ENCODE measurements at places on chromosomes 2 and 18.

GRCh38 chr2:64595397-64596176 is 58.1 kb downstream of the SERTAD2 start:
- no peak for DNase-seq

DNA sequence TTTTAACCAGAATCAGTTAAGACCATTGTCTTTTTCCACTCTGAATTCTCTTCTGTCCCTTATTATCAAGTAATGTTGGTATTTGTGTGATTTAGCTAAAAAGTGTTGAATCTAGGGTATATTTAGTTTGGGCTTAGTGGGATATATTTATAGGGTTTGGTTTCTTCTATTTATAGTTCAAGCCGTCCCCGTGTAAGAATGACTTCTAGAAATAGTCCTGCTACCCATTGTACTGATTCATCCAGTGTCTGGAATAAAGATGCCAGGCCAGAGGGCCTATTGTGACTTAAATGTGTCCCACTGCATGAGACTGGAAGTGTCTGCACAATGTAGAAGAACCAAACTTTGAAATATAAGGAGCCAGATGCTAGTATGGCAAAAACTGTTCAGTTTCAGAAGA is 364.8 kb downstream of the TNS1 start:
- DNase-seq: no peak

DNA sequence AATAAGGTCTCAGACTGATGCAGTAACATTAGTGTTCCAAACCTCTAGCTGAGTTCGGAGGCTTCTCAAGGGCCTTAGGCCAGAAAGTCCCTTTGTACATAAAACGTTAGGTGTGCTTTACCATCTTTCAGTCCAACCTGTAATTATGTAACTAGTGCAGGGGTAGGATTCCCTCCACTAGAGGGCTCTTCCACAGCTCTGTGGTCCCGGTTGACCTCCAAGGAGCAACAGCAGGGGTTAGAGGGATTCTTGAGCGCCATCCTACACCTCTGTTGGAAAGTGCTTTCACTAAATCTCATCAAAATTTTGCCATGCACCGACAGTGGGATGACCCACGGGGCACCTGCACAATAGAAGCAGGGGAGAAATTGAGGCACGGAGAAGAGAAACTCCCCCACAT is 155.8 kb upstream of the LRP1B start:
- no peak for DNase-seq

DNA sequence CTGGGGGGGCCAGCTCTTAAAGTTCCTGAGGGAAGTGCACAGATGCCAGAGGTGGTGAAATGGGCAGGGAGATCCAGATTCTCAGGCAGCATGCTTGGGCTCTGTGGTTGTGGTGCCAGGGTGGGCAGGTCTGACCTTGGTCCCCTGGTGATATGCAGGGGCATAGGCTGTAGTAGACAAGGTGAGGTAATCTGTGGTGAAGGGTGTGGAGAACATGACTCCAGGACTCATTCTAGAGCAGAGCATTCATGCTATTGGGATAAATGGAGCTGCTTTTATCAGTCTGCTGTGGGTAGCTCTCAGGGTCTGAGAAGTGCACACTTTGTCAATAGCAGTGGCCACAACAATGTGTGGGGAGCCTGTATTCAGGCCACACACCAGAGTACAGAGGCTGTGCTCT is 16.9 kb downstream of the ACVR1C start:
- no peak for DNase-seq

DNA sequence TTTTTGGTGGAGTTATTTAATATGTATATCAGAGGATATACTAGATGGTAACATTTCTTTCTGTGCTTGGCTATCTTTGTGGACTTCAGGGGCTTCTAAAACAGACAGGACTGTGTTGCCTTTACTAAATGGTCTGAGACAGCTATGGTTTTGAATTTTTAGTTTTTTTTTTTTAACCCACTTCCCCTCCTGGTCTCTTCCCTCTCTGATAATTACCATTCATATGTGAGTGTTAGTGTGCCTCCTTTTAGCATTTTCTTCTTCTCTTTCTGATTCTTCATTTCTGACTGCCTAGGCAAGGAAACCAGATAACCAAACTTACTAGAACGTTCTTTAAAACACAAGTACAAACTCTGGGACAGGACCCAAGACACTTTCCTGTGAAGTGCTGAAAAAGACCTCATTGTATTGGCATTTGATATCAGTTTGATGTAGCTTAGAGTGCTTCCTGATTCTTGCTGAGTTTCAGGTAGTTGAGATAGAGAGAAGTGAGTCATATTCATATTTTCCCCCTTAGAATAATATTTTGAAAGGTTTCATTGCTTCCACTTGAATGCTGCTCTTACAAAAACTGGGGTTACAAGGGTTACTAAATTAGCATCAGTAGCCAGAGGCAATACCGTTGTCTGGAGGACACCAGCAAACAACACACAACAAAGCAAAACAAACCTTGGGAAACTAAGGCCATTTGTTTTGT is 52.7 kb downstream of the SMAD4 start:
- DNase-seq: no peak

DNA sequence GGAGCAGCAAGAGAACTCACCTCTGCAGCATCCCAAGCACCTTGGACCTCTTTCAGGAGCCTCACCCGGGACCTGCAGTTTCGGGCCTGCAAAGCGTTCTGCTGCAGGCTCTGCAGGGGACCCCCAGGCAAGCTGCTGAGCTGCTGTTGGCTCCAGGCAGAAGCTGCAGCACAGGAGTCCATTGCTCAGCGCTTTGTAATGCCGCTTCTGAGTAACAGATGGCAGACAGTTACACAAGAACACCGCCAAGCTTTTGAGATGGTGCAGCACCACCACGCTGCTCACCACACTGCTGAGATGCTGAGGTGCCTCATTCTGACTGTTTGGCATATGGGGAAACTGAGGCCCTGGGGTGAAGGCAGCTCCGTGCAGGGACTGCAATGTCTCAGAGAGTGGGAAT is 1.9 kb upstream of the GALNT14 start:
- DNase-seq: no peak

GRCh38 chr2:10285556-10286198 is 17.0 kb upstream of the HPCAL1 start:
- DNase-seq: no peak

DNA sequence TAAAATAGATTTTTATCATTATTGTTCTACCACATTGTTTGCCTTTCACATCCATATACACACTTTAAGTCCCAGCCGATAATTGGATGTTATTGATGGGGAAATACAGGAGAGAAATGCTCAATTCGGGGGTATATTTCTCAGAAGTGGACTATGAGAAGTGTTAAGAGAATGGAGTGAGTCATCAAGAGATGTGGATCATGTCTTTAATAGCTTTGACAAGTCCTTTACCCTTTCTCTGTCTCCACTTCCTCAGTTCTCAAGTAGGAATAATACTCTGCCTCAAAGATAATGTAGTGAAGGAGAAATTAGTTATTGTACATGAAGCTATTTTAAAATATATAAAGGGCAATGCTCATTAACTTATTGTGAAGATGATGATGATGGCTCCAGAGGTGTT is 1017.6 kb upstream of the PIK3C3 start:
- DNase-seq: no peak

GRCh38 chr2:29295845-29296244 is 180.6 kb downstream of the CLIP4 start:
- DNase-seq: no peak

DNA sequence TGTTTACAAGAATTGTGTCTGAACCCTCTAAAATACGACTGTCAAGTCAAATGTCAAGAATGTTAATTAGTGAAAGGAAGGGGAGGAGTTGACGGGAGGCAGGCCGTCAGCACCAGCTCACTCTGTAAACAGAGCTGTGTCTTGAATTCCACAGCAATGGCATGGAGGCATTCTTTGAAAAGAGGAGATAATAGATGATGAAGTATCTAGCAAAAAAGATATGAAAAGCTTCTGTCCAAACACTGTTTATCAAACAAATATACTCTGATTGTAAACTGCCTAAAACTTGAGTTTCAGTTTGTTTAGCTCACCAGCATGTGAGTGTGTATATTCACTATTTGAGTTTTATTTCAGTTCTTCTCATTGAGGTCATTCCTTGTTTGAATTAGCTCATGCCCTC is 94.7 kb upstream of the CDC42EP3 start:
- no peak for DNase-seq

DNA sequence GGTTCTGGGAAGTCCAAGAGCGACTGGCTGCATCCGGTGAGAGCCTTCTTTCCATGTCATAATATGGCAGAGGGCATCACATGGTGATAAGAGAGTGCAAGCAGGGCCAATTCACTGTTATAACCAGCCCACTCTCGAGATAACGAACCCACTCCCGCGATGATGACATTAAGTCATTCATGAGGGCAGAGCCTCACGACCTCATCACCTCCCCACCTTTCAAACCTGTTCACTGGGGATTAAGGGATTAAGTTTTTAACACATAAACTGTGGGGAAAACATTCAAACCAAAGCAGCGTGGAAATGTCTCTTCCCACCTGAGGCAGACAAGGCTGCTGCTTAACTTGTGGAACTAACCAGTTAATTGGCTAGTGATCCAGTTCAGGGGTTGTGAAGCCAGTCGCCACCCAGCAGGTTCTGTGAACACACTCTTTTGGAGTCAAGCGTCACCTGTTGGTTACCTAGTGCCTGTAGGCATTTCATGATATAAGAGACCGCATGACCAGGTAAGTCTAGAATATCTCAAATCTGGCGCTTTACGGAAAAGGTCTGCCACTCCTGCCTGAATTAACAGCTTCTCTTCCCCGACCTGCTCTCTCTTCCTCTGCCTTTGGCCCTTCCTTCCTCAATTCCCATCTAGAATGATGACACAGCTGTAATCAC is 54.3 kb downstream of the EDAR start:
- no peak for DNase-seq

DNA sequence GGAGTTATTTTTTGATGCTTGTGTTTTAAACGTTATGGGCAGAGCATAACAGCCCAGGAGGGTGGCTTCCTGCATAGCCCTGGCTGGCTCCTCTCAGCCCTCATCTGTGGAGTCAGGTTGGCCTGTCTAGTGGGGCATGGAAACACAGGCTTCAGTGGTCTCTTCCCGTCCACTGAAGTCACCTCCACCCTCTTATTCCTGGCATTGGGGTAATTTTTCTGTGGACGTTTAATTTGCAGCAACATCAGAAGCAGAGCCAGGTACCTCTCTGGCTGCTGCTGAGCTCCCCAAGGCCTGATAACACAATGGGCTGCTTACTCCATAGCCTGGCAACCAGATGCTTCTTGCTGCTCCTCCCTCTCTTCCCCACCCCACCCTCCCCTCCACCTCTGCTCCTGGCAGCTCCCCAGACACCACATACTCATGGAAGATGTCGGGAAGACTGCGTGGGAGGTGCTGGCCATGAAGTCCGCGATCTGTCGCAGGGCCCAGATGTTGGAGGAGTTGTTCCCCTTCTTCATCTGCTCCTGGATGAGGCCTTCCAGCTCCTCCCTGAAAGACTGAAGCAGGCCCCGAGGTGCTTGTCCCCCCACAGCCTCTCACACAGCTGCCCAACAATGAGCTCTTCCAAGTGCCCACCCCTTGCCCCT is 64.0 kb downstream of the ADD2 start:
- no peak for DNase-seq

DNA sequence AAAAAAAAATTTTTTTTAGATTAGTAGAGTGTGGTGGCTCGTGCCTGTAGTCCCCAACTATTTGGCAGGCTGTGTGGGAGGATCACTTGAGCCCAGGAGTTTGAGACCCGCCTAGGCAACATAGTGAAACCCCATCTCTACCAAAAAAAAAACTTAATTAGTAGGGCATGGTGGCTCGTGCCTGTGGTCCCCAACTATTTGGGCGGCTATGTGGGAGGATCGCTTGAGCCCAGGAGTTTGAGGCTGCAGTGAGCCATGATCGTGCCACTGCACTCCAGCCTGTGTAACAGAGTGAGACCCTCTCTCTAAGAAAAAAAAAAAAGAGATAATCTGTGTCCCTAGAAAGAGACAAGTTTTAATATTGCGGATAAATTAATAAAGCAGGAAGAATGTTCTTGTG is 8.8 kb downstream of the GPR55 start:
- no peak for DNase-seq

GRCh38 chr18:43563780-43564179 is 286.5 kb upstream of the SYT4 start:
- DNase-seq: no peak

- no peak for DNase-seq
Measured at GRCh38 chr2:36480028-36480427, 117.9 kb downstream of the FEZ2 start.

DNA sequence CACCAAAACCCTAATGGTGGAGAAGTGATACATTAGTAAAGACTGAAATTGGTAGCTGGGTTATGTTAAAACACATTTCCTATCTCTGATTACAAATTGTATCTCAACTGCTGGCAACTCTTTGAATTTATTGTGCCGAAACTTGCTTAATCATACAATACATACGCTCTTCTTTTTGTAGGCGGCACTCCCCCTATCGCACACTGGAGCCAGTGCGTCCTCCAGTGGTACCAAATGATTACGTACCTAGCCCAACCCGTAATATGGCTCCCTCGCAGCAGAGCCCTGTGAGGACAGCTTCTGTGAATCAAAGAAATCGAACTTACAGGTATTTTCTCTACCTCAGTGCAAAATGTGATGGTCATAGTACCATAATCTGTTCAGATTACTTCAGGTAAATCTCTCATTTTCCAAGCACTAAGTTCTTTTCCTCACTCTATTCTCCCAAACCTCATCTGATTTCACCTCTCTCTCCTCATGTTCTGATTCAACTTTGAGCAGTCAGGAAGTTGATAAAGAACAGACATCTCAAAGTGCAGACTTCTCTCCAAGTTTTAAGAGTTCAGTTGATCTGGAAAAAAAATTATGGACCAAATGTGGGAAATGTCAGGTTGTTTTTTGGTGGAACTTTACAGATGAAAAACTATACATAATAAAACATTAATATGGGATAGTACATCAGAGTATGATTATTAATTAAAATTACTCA is 66.5 kb downstream of the ABI2 start:
- DNase-seq: no peak

- DNase-seq: no peak
Measured at GRCh38 chr2:47221039-47221438, 65.9 kb upstream of the STPG4 start.

GRCh38 chr2:25976983-25977741 is 5.1 kb downstream of the KIF3C start:
- no peak for DNase-seq

GRCh38 chr18:37435150-37435867 is 130.3 kb downstream of the CELF4 start:
- no peak for DNase-seq
